ENCODE measurements at places on chromosomes 5 and 9.

DNA sequence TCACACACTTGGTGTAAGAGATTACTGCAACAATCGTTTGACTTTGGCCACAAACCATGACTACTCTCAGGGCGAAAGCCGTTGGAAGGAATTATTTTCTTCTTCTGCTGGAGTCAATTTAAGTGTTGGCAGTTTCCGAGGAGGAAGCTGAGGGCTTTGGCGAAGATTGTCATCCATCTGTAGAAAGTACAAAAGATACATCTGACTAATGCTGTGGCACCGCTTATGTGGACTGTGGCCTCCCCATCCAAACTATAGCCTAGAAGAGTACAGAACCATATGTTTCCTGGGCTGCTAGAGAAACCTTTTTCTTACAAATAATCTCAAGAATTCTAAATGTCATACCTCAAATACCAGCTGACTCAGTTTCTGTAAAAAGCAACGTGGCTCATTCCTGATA is 7.4 kb downstream of the MTX3 start:
- DNase-seq, result no peak

GRCh38 chr9:4985386-4986266 is 554 bp downstream of the JAK2 start:
- no peak for DNase-seq

- DNase-seq, result no peak
Measured at GRCh38 chr9:87497080-87497603, 525 bp upstream of the DAPK1 start.

- peak; percentile 42 for DNase-seq
Measured at GRCh38 chr9:72579190-72579589, 57.8 kb downstream of the TMC1 start.

DNA sequence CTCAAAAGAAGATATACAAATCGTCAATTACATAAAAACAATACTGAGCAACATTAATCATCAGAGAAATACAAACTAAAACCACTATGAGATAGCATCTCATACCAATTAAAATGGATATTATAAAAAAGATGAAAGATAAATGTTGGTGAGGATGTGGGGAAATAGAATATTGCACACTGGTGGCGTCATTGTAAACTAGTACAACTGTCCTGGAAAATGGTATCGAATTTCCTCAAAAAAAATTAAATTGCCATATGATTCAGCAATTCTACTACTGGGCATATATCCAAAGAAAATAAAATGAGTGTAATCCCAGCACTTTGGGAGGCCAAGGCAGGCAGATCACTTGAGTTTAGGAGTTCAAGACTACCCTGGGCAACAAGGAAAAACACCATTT is 326.0 kb upstream of the FTMT start:
- DNase-seq, result no peak

DNA sequence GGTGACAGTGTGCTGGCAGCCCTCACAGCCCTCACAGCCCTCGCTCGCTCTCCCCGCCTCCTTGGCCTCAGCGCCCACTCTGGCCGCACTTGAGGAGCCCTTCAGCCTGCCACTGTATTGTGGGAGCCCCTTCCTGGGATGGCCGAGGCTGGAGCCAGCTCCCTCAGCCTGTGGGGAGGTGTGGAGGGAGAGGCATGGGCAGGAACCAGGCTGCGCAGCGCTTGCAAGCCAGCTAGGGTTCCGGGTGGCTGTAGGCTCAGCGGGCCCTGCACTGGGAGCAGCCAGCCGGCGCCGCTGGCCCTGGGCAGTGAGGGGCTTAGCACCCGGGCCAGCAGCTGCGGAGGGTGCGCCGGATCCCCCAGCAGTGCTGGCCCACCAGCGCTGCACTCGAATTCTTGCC is 177.0 kb downstream of the MSX2 start:
- DNase-seq, result no peak

DNA sequence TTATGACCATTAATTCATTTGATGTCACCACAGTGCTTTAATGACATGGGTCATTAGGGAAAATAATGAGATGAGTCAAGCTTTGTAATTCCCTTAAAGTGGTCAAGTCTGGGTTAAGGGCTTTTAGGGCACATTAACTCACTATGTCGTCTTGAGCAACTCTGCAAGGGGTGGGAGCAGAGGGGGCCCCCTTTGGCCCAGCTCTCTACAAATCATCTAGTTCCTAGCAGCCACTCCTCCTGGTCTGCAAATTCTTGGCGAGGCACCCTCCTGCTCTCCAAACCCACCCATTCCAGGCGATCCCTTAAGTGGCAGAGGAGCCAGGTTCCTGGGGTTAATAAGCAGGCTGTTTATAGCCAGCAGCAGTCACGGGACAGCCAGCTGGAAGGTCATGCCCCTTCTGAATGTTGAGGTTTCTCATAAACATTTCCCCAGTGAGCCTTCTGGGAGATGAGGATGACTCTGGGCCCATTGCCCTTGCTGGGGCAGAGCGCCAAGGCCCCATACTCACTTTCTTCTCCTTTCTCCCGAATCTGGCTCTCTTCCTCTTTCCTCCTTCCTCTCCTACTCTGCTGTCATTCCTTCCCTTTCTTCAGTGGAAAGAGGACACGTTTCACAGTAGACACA is 14.3 kb upstream of the GPX3 start:
- peak; percentile 90 for DNase-seq

DNA sequence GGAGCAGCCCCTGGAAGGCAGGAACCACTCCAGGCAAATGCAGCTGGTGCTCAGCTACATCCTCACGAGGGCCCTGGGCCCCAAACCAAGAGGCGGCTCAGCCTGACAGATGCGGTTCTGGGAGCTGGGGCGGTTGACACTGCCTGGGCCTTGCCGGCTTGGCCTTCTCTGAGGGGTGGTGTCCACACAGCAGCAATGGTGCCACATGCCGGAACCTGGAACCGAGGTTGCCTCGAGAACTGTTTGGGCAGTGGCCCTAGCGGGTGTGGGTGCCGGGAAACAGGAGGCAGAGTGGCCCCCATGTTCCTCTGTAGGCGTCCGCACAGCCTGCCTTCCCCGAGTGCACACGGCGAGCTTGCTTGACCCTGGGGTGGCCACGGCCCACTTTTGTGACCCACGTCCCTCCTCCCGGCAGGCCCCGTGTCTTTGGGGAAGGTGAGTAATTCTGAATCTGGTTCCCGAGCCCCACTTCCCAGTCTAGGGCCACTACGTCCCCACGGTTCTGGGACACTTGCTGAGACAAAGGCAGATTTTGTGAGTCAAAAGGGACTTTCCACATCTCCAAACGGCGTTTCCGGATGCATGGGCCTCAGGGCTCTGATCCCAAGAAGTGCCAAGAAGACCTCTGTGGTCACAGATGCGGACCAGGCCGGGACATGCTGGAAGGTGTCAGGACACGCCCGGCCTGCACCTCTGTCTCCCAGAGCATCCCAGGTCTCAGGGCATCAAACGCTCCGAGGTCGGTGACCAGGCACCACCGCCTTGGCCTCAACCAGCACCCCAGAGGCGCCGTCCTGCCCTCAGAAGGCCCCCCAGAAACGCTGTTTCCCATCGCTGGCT is 27.7 kb upstream of the SLC12A7 start:
- no peak for DNase-seq

DNA sequence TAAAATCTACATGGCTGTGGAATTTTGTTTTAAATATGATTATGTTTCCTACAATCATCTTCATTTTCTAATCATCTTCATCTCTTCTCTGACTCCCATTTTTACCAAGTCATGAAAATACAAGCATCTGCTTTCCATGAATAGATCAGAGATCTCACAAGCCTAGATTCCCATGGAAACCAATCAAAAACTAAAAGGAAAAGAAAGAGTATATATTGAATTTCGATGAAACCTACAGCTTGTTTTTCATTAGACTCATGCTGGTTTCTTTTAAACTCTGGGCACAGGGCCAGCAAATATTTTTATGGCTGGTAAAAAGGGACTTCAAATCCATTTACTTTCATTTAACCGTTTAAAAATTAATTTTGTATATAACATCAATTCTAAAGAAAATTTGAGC is 51.2 kb downstream of the INVS start:
- no peak for DNase-seq
